H7 (cell line): ENCODE measurements at places on chromosomes 4 and X.

DNA sequence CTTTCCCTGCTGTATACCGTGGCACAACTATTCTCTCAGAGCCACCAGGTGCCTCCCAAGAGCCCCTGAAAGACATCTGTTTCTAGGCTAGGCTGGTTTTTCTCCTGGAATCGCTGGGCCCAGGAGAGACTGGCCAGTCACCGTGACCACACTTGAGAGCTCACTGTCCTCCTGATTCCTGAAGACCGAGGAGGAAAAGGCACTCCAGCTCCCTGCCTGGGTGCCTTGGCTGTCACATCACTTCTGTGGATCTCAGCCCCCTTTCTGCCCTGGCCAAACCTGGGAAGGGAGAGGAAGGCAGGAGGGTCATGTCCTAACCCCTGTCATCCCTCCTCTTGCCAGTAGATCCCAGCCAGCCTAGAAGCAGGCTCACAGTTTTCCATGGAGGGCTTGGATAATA, 54.7 kb upstream of the LAS1L start:
- no peak for DNase-seq

DNA sequence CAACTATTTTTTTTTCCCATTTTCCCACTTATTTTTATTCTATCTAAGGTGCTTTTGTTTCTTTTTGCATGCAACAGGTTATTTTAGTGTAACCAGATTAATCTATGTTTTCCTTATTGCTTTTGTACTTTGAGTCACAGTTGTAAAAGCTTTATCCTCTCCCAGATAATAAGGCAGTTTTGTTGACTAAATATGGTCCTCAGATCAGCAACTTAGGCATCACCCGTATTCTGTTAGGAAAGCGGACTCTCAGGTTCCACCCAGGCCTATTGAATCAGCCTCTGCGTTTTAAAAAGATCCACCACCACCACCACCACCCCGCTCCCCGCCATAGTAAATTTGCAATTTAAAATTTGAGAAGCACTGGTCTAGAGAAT, 58.6 kb upstream of the USP9X start:
- DNase-seq = peak; percentile 39

DNA sequence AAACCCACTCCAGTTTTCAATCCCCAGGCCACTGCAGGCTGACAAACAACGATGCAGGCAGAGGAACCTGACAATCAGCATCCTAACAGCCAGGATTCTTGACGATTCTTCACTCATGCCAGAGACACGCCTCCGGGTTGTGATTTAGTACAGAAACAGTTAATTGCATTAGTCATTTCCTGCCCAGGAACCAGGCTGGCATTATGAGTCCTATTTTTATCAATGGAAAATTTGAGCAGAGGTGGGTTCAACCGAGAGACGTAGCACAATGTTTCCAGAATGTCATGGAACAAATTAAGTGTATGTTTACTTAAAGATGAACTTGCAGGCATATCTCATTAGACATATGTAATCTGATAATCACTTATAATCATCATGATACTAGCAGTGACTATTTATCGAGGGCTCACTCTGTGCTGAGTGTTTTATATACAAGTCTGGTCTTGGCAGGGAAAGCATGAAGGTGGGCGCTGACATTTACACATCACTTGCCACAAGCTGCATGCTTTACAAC, 159.7 kb downstream of the NSUN7 start:
- no peak for DNase-seq

- no peak for DNase-seq
Observed at GRCh38 chr4:159308566-159309340, 205.9 kb downstream of the RAPGEF2 start.

GRCh38 chrX:106437407-106437806, 174.4 kb upstream of the RADX start:
- DNase-seq = no peak
